ENCODE measurements at places on chromosomes 2 and 18.
A peak's percentile ranks its signal among the peaks of the same experiment; 100 is the strongest.

GRCh38 chr18:56309104-56309503 is 329.3 kb downstream of the TXNL1 start:
- no peak for DNase-seq

GRCh38 chr2:150063432-150063889 is 424.0 kb downstream of the RND3 start:
- DNase-seq: no peak

GRCh38 chr2:136818839-136819238 is 53.5 kb downstream of the THSD7B start:
- no peak for DNase-seq

DNA sequence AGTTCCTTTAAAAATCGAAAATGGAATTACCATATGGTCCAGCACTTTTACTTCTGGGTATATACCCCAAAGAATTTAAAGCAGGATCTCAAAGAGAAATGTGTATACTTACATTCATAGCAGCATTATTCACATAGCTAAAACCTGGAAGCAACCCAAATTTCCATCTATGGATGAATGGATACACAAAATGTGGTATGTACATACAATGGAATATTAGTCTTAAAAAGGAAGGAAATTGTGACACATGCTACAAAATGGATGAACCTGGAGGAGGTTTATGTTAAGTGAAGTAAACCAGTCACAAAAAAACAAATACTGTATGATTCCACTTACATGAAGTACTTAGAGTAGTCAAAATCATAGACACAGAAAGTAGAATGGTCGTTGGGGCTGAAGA is 147.9 kb upstream of the LTBP1 start:
- no peak for DNase-seq

DNA sequence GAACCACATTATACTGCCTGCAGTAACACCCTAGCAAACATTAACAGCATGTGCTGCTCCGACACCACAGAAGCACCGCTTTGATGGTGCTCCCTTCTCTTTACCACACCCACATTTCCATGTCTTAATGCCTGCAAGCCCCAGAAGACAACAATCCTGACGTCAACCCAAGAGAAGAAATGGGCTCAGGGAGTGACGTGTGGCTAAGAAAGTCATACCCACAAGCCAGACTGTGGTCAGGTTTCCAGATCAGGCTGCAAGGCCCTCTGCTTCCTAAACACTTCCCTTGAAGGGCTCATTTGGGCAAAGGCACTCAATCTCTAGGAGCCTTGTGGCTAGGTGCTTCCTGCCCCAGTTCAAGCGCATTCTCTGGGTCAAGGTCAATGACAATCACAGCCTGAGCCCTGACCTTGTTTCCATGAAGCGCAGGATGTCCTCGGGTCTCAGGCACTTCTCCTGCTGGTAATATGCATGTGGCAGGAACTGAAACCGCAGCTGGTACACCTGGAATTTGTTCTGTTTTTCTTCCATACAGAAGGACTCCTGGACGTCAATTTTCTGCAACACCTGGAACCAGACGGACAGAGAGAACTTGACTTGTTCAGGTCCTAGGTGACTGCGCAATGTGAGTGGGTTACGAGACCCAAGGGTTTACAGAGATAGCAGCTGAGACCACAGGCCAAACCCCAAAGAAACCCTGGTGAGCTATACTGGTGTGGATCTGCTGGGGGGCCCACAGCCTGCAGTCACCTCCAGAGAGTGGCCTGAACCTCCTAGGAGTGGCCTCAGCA is 67.2 kb downstream of the POLR1A start:
- peak; percentile 50 for DNase-seq

DNA sequence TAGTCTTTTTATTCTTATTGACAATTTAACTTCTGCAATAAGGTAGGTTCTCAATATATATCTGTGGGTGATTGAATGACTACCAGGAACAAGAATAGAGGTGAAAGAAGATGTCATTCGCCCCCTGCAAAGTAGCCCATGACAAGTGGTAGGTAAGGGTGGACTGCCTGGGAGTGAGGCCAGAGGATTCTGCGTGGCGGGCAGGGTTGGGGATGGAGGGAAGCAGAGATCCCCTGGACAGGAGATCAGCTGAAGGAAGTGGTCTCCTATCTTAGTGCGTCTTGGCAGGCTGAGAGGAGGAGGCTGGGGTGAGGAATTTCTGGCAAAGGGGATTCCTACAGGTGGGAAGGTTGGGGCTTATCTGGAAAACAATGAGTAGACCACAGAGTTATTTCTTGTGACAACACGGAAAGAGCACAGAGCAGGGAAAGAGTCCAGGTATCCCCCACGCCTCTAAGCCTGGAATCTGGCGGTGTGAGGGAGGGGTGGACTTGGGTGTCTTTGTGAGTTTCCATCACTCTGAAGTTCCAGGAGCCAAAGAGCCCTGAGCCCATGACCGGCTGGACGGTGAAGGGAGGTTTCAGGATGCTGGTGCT is 21.5 kb upstream of the MYCN start:
- no peak for DNase-seq

- no peak for DNase-seq
These were observed 46.4 kb upstream of the REEP1 start for GRCh38 chr2:86383844-86384243.

DNA sequence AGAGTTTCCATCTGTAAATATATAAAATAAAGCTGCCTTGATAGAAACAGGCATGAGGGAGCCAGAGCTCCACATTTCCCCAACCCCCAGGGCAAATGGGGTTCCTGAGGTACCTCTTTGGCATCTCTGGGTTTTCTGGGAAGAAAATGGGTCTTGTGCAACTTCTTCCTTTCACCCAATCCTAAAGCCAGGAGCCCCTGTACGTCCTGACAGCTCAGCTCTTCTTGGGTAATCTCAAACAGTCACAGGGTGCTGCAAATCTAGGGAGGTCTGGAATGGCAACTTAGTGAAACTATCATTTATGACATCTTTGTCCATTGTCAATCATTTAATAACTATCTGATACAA is 36.6 kb upstream of the STAT1 start:
- no peak for DNase-seq

- DNase-seq: no peak
These were observed 12.1 kb downstream of the MYT1L start for GRCh38 chr2:2318949-2319348.

- no peak for DNase-seq
These were observed 69.4 kb upstream of the ZNF397 start for GRCh38 chr18:35171315-35171987.

- DNase-seq: no peak
These were observed 781 bp upstream of the SOX11 start for GRCh38 chr2:5691221-5691984.

DNA sequence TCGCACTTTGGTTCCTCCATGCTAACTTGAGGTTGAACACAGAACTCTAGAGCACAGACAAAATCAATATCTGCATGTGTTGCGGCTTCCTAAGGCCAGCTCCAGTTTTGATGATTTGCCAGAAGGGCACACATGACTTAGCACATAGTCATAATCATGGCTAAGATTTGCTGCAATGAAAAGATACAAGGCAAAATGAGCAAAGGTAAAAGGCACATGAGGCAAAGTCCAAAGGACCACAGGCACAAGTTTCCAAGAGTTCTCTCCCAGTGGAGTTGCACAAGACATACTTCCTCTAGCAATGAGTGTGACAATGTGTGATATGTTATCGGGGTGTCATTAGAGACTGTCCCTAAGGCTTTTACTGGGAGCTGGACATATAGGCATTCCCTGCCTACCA is 24.2 kb upstream of the CXXC1 start:
- DNase-seq: no peak

DNA sequence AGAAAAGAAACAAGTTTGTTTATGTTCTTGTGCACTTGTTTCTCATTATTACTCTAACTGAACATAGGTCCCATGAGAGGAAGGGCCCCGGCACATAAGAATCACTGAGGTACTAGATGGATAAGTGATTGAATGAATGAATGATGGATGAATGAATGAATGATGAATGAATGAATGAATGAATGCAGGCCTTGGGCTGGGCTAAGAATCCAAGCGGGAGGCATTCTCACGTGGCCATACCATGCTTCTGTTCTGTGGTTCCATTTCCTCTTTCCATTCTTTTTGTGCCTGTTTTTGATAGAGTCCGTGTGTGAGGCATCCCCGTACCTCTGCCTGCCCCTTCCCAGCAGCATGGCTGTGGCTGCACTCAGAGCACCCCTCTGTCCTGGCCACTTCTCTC is 94.8 kb downstream of the SH3BP4 start:
- DNase-seq: no peak

DNA sequence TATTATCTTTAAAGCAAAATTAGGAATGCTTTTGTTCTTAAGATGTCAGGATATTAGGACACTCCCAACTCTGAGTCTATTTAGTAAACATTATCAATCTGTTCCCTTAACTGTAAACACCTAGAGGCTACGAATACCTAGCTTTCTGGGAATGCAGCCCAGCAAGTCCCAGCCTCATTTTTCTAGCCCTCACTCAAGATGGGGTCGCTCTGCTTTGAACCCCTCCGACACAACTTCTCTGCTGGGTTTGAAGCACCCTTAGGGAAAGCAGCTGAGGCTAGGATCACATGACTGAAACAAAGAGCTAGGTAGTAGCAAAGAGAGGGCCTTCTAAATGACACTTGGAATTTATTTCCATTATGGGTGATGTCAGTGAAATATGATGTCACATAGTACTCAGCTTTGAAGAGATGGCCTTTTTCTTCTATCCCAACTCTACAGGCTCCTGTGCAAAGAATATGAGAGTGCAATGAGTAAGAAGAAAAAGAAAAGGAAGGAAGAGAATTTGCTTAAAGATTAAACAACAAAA is 114.7 kb downstream of the CSRNP3 start:
- no peak for DNase-seq

- DNase-seq: no peak
These were observed 806.4 kb downstream of the TRIB2 start for GRCh38 chr2:13522917-13523821.

DNA sequence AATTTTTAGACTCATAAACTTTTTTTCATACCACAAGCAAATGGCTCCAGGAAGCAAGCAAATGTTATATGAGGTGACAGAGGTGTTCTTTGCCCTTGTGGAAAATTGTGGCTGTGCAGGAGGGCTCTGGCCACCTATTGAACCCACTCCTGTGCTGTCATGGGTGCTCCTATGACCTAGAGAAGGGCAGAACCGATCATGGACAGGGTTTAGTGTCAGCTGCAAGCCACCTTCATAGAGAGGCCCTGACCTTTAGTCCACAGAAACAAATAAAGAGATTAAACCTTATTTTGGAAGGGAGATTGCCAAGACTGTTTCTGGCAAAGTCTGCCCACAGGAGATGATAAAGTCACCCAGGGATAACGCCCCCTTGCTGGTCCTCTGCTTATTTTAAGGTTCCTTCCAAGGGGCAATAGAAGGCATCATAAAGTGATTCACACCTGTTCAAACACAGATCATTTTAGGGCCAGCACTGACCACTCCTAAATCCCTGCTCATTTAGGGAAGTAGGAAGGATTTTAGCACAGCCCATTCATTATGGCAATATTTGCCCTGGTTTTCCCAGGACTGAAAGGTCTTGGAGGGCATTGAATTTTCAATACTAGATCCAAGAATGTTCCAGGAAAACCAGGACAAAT is 26.1 kb upstream of the STAT4 start:
- no peak for DNase-seq

GRCh38 chr2:228321015-228321414 is 139.5 kb upstream of the SPHKAP start:
- DNase-seq: no peak

DNA sequence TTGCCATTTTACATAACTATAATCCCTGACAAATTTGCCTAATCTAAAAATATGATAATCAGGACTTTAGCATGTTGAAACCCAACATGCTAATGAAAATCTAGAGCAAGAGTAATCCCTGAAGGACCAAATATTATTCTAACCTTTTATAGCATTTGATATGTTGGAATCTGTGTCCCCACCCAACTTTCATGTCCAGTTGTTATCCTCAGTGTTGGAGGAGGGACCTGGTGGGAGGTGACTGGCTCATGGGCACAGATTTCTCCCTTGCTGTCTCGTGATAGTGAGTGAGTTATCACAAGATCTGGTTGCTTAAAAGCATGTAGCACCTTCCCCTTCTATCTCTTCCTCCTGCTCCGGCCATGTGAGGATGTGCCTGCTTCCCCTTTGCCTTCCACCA is 59.8 kb downstream of the SH3YL1 start:
- DNase-seq: no peak

GRCh38 chr18:23401400-23402347 is 51.4 kb upstream of the RIOK3 start:
- DNase-seq: no peak

DNA sequence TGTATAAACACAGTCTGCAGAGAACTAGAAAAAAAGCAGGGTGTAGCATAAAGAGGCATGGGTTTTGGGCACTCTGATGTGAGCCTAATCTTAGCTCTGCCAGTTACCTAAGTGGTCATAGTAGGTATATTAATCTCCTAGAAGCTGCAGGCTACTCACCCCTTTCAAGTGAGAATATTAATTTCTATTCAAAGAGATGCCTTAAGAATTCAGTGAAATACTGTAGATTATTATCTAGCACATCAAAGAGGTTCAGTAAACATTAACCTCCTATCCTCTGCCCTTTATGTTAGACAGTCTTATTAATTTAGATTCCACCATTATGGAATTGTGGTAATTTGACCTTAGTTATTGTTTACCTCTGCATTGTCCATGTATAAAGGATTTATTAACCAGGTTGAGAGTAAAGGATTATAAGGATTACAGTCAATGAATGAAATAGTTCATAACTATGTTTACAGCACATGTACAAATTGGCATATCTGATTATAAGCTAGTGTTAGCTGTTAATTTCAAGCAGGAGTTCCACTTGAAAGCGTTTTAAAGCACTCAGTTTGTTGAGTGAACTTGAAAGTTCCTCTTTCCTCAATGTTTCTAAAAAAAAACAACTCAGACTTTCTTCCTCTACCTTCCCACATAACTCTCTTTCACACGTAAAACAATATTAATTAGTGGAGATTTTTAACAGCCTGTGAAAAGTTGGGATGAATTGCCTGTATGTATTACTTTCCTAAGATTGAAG is 150.6 kb upstream of the EPC2 start:
- no peak for DNase-seq

DNA sequence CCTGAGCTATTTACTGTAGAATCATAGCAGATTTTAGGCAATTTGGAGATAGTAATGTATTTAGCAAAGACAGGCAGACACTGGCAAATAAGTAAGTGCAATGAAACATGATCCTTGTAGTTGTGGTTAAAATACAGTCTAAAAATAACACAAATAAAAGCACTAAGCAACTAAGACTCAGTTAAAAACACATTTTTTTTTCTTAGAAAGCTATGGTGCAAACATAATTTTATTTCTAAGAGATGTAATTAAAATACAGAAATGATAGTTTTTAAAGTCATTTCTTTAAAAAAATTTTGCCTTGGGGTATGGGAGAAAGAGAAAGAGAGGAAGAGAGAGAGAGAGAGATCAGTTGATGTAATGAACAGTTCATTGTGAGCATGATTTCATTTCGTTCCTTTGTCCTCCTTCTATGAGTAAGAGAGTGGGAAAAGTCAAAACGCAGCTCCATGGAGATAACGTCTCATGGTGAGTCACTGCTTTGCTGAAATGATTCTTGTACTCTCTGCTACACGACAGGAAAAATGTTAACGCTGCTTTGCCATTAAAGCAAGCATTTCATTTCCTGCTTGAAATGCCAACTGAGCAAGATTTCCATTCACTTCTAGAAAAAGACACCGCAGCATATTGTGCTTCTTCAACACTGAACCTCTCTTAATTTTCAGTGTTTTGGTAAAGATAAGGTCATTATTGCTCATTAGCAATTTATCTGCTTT is 61.3 kb upstream of the PGAP1 start:
- DNase-seq: no peak

- no peak for DNase-seq
These were observed 204.8 kb downstream of the SMAD2 start for GRCh38 chr18:47725656-47726055.

- peak; percentile 28 for DNase-seq
These were observed 136.8 kb downstream of the NEDD4L start for GRCh38 chr18:58180738-58181353.
